ENCODE measurements at places on chromosomes 1 and 21.

DNA sequence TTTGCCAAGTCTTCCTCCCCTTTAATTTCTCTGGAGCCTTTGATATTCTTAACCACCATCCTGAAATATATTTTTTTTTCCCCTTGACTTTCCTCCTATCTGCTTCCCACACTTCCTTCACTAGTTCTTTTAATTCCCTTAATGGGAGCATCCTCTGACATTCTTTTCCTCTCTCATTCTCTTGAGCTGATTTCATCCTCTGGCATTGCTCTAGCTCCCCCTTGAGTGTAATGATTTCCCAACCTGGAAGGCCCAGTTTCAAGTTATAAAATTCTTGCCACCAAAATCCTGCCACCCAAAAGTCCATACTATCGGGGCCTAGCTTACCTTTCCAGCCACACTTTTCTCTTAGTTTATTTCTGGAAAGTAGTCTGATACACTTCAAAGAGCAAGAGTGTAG is 39.5 kb upstream of the UBE2U start:
- no peak overlapping the region for H3K4me3 ChIP-seq
- DNase-seq = no peak
- no peaks in the 10 kb centered on the region for H3K36me3 ChIP-seq

- no peak for DNase-seq
- H3K4me1 ChIP-seq = no peaks in the 10 kb centered on the region
- H3K36me3 ChIP-seq = no peaks in the 10 kb centered on the region
- no peak overlapping the region for H3K4me3 ChIP-seq
Measured at GRCh38 chr1:93036672-93037071, 42.4 kb upstream of the MTF2 start.

GRCh38 chr1:24555591-24556413 is at the start of gene NCMAP:
NCMAP (plus strand) TSS chr1:24556087; CDS start chr1:24595431, 39,344 bp downstream.
- H3K27ac ChIP-seq = peak within 1 kb of the TSS; percentile 18
- peak; percentile 43 for DNase-seq
- peak within 1 kb of the TSS; percentile 49 for H3K4me3 ChIP-seq
- H3K27me3 ChIP-seq = peaks cover 6% of the 10 kb centered on the region

DNA sequence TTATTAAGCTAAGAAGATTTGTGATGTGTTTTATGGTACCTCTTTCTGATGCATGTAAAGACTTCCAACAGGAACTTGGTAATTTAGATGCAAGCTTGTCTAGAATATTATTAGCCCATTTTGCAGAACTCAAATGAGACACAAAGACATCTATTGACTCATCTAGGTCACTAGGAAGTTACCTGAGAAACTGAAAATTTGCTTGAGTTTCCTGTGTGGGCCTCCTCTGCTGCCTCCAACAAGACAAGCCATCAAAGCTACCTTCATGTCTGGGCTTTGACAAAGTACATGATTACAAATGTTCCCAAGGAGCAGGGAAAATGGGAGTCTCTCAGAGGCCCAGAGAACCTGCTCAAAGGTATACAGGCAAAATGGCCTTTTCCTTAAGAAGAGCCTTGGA is 5.6 kb downstream of the RUNX1 start:
- peaks cover 77% of the 10 kb centered on the region for H3K4me1 ChIP-seq
- peaks cover 5% of the 10 kb centered on the region for H3K36me3 ChIP-seq
- peak overlapping the region; percentile 92 for H3K27ac ChIP-seq

- no peaks in the 10 kb centered on the region for H3K4me1 ChIP-seq
- no peak for DNase-seq
- H3K36me3 ChIP-seq = no peaks in the 10 kb centered on the region
- no peak overlapping the region for H3K27ac ChIP-seq
Measured at GRCh38 chr21:27035791-27036190, 68.9 kb upstream of the ADAMTS5 start.

GRCh38 chr1:115978292-115978941 is 2.1 kb downstream of the SLC22A15 start:
- no peak overlapping the region for H3K27ac ChIP-seq
- H3K4me1 ChIP-seq = no peaks in the 10 kb centered on the region
- H3K36me3 ChIP-seq = no peaks in the 10 kb centered on the region
- no peak for DNase-seq
- peaks cover 5% of the 10 kb centered on the region for H3K27me3 ChIP-seq
- no peak overlapping the region for H3K4me3 ChIP-seq

DNA sequence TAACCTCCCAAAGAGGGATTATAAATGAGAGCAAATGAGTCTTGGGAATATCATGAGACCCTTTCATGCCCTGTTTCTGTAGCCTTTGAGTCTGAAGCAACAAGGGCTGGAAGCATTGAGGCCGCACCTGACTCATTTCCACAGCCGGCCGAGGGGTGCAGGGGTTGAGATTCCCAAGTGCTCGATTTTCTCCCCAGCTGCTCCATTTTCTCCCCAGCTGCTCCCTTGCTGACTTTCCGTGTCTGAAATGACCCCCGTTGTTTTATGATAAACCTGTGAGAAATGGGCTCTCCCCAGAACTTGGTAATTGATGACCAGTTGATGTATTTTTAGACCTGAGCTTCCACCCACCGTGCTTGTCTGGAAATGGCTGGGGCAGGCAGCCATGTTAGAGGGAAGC is 22.9 kb downstream of the SIM2 start:
- H3K27ac ChIP-seq = no peak overlapping the region
- DNase-seq = no peak
- no peaks in the 10 kb centered on the region for H3K36me3 ChIP-seq
- H3K4me1 ChIP-seq = no peaks in the 10 kb centered on the region
- no peak overlapping the region for H3K4me3 ChIP-seq

DNA sequence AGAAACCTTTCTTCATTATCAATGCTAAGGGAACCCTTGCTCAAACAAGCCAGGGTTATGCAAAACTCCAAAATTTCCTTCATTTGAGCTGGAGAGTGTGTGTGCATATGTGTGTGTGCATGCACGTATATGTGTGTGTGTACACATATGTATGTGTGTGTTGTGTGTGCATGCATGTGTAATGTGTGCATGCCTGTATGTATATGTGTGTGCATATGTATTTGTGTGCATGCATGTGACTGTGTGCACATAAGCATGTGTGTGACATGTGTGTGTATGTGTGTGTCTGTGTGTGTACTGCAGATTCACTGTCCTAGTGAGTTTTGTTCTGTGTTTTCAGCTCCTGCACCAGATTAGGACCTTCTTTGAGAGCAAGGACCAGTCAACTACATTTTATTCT is 28.2 kb downstream of the PAX7 start:
- H3K27me3 ChIP-seq = peaks cover under 1% of the 10 kb centered on the region
- no peaks in the 10 kb centered on the region for H3K36me3 ChIP-seq
- no peak overlapping the region for H3K4me3 ChIP-seq
- no peak overlapping the region for H3K27ac ChIP-seq

GRCh38 chr1:15029786-15030185 is 123.8 kb upstream of the TMEM51 start:
- H3K27ac ChIP-seq = no peak overlapping the region
- no peak overlapping the region for H3K4me3 ChIP-seq
- DNase-seq = no peak
- H3K4me1 ChIP-seq = no peaks in the 10 kb centered on the region

- no peak overlapping the region for H3K27ac ChIP-seq
- no peaks in the 10 kb centered on the region for H3K4me1 ChIP-seq
- H3K4me3 ChIP-seq = no peak overlapping the region
- no peaks in the 10 kb centered on the region for H3K36me3 ChIP-seq
Measured at GRCh38 chr1:233518344-233518743, 95.6 kb upstream of the KCNK1 start.

DNA sequence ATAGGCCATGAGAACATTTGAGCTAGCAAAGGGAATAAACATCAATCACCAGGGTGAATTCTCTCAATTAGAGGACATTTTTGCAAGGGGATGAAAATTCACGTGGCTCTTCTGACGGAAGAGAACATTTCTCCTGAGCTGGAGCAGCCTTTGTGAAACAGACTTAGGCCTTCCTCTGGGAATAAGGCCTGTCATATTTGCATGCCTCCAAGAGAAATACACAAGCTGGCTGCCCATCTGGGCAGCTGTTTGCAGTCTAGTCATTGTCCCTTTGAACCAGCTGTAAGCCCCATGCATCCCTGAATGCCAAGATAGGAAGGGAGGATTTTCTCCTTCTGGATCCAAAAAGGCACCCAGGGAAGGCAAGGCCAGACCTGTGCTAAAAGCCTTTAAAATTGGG is 5.5 kb downstream of the LEMD1 start:
- no peak overlapping the region for H3K4me3 ChIP-seq
- no peak for DNase-seq
- no peaks in the 10 kb centered on the region for H3K36me3 ChIP-seq
- H3K27ac ChIP-seq = no peak overlapping the region
- H3K4me1 ChIP-seq = no peaks in the 10 kb centered on the region
- no peaks in the 10 kb centered on the region for H3K27me3 ChIP-seq

DNA sequence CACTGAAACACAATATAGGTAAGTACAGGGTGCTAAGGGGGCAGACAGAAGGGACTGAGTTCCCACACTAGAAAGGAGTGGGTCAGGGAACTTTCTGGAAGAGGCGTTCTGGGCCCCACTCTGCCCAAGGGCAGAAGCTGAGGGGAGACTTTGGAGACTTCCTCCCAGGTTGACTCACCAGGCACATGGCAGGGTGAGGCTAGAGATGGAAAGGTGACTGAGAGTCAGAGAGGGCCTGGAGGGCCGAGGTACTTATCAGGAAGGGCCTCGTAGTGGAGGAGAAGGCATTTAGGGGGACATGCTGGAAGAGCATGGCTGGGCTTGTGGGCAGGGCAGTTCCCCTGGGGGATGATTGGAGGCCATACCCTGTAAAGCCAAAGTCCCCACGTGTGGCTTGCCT is 159.9 kb upstream of the JUN start:
- DNase-seq = no peak
- no peaks in the 10 kb centered on the region for H3K36me3 ChIP-seq
- H3K4me1 ChIP-seq = peaks cover 43% of the 10 kb centered on the region
- no peak overlapping the region for H3K27ac ChIP-seq
- no peaks in the 10 kb centered on the region for H3K27me3 ChIP-seq
- no peak overlapping the region for H3K4me3 ChIP-seq

DNA sequence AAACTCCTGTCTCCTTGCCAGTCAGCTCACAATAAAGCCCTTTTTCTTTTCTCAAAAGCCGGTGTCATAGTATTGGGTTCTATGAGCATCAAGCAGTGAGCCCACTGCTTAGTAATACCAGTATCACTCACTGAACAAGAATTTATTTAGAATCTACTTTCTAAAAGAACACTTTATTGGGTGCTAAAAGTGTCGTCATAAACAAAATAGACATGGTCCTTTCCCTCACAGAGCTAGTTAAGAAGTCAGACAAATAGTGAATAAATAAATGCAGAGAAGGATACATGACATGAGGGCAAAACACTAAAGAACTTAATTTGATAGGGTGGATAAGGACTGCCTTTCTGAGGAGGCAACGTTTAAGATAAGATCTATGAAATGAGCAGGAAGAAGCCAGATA is 32.2 kb downstream of the EVI5 start:
- H3K27ac ChIP-seq = no peak overlapping the region
- H3K27me3 ChIP-seq = no peaks in the 10 kb centered on the region
- H3K36me3 ChIP-seq = no peaks in the 10 kb centered on the region
- no peaks in the 10 kb centered on the region for H3K4me1 ChIP-seq
- H3K4me3 ChIP-seq = no peak overlapping the region
- DNase-seq = no peak

GRCh38 chr1:157181258-157181657 is 43.1 kb upstream of the ETV3 start:
- H3K36me3 ChIP-seq = no peaks in the 10 kb centered on the region
- DNase-seq = no peak
- no peak overlapping the region for H3K27ac ChIP-seq
- H3K27me3 ChIP-seq = no peaks in the 10 kb centered on the region

- peaks cover 6% of the 10 kb centered on the region for H3K36me3 ChIP-seq
- peak overlapping the region; percentile 5 for H3K4me3 ChIP-seq
- no peaks in the 10 kb centered on the region for H3K27me3 ChIP-seq
- H3K27ac ChIP-seq = peak overlapping the region; percentile 48
- H3K4me1 ChIP-seq = peaks cover 78% of the 10 kb centered on the region
- peak; percentile 49 for DNase-seq
Measured at GRCh38 chr1:151815716-151816327, 10.6 kb upstream of the LINGO4 start.

GRCh38 chr1:180170546-180171151 is 16.0 kb downstream of the QSOX1 start:
- H3K36me3 ChIP-seq = no peaks in the 10 kb centered on the region
- H3K27ac ChIP-seq = no peak overlapping the region
- no peak overlapping the region for H3K4me3 ChIP-seq
- no peaks in the 10 kb centered on the region for H3K4me1 ChIP-seq
- no peak for DNase-seq
- H3K27me3 ChIP-seq = no peaks in the 10 kb centered on the region

- no peak overlapping the region for H3K4me3 ChIP-seq
- DNase-seq = no peak
- no peaks in the 10 kb centered on the region for H3K27me3 ChIP-seq
Measured at GRCh38 chr1:175733722-175734121, 9.7 kb downstream of the TNR start.

DNA sequence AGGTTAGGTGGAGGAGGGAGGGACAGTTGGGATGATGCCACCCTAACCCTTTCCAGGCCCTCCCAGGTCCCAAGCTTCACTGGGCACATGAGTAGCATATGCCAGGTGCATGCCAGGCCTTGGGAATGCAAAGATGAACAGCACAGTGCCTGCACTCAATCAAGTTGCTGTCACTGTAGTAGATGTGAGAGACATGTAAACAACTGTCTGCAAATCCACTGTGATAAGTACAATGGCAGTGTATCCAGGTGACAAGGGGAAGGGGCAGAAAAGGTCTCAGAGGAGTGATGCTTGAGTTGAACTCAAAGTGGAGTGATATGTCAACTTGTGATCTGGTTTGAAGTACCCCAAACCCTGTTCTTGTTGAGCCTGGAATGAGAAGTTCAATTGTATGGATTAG is 49.5 kb upstream of the LRRN2 start:
- H3K27ac ChIP-seq = no peak overlapping the region
- H3K4me1 ChIP-seq = no peaks in the 10 kb centered on the region
- no peaks in the 10 kb centered on the region for H3K27me3 ChIP-seq
- DNase-seq = no peak
- no peak overlapping the region for H3K4me3 ChIP-seq

DNA sequence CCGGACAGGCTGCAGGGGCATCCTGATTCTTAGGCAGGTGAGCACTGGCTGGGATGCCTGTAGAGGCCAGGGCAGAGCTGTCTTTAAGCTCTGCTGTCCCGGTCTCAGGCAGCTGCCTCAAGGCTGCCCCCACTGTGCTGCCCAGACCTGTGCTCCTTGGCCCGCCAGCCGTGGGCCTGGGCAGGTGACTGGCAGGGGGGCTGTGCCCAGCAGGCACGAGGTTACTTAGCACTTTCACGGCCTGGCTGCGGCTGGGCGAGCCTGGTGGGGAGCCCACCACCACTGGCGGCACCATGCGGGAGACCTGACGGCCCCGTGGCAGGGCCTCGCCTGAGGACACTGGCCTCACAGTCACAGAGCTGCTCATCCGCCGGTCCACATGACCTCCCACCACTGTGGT is 8.2 kb downstream of the CRYBG2 start:
- H3K27ac ChIP-seq = no peak overlapping the region
- no peak for DNase-seq
- H3K36me3 ChIP-seq = no peaks in the 10 kb centered on the region
- H3K4me1 ChIP-seq = no peaks in the 10 kb centered on the region
- H3K4me3 ChIP-seq = no peak overlapping the region

All from effector memory CD4-positive, alpha-beta T cell (primary cell).